T-helper 9 cell (primary cell): ENCODE measurements at places on chromosomes 2 and 18.
A peak's percentile ranks its signal among the peaks of the same experiment; 100 is the strongest.

DNA sequence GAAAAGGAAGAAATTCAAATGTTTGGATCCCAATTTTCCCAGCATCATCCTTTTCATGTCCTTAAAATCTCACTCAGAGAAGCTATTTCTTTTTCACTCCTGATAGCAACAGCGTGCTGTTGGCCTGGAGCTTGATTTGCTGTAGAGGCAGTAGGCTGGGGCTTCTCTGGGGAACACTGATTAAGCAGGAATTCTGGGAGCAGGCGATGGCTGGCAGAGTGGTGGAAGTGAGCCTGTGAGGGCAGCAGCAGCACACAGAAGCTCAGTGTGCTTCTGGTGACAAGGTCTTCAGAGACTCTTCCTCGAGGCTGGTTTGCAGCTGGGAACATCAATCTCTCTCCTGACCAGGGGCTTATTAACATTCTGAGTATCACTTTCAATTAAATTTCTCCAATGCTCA lies 284.6 kb downstream of the DPP10 start:
- no peak for DNase-seq

DNA sequence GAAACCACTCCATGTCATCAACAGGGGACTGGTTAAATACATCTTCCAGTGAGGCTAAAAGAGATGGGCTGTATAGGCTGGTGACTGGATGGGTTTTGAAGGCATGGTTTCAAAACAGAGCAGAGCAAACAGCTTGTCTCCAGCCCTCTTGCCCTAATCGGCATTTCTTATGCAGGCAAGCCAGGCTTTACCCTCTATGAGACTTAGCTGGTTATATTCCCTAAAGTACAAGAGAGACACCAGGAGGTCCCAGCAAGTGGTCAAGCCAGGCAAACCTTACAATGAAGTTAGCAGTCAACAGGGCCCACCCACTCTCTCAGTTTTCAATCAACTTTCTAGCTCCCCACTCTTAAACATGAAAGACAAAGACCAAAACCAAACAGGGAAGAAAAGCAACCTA lies 19.0 kb downstream of the OSBPL1A start:
- no peak for DNase-seq

DNA sequence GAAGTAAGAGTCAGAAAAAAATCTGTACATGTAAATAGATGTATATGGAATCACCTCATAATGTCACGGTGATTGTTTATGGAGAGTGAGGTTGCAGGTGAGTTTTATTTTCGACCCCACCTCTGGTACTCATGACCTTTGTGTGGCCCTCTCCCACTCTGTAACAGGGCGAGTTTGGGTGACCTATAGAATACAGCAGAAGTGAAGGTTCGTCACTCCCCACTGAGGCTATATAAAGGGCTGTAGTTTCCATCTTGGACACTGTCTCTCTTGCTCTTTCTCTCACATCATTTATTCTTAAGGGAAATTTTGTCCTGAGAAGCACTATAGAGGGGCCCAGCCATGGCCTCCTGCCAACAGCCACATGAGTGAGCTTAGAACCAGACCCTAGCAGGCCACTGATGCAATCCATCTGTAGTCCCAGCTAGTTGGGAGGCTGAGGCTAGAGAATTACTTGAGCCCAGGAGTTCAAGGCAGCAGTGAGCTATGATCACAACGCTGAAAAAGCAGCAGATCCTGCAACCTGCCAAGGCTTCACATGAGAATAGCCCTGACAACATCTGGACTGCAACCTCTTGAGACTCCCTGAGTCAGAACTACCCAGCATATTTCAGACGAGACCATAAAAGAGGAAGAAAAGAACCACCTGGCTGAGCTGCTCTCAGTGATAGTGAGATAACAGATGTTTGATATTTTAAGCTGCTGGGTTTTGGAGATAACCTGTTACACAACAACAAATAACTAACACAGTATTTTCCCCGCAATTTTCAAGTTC lies 74.3 kb upstream of the SLC1A4 start:
- no peak for DNase-seq

- no peak for DNase-seq
Measured at GRCh38 chr18:48534364-48534763, 4.5 kb upstream of the CTIF start.

- no peak for DNase-seq
Measured at GRCh38 chr2:41879235-41879916, 168.4 kb upstream of the PKDCC start.

DNA sequence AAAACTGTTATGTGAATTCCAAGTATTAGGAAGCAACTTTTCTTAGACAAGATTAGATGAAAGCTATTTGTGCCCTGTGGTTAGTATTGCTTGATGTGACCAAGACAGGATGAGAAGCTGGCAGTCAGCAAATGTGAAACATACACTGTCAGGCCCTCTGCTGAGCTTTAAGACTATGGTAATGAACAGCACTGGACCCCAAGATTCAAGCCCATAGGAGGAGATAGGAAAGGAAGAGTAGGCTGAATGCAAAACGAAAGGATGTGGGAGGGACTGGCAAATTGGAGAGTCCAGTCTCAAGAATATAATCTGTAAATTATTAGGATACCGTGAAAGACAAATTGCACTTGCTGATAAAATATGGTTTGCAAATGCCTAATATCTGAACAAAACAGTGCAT lies 16.4 kb downstream of the BZW1 start:
- DNase-seq, result no peak

DNA sequence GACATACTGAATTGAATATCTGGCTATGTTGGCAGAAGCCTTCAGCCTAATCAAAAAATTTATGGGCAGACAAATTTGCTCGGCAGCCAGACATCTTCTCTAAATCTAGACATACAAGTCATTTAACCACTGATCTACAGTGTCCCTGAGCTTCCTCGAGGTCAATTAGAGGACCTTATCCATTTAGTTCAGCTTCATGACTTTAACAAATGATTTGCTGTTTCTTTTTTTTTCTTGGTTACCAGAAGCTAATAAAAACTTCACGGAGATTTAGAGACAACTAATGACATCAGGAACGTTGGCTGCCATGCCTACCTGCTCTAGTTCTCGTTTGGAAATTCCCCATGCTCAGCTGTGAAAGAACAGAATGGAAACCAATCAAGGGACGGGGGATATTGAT lies 223.8 kb downstream of the BCL2 start:
- DNase-seq, result no peak

- peak; percentile 32 for DNase-seq
Measured at GRCh38 chr18:77899972-77900754, 650.5 kb downstream of the GALR1 start.

DNA sequence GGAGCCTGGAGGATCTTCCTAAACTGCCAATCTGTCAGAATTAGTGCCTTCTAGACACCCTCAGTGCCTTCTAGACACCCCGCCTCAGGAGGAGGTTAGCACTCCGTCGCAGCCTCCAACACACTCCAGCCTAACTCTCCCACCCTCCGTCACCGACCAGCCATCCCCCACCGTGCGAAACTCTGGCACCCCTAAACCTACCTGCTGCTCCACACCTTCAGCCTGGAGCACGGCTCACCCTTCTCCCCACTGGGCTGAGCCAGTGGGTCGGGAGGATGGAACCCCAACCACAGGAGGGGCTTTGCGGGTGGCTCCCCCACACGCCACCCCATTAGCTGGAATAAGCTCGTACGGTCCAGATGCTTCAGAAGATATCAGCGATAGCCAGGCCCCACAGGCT lies 468.9 kb upstream of the HS6ST1 start:
- DNase-seq, result no peak

DNA sequence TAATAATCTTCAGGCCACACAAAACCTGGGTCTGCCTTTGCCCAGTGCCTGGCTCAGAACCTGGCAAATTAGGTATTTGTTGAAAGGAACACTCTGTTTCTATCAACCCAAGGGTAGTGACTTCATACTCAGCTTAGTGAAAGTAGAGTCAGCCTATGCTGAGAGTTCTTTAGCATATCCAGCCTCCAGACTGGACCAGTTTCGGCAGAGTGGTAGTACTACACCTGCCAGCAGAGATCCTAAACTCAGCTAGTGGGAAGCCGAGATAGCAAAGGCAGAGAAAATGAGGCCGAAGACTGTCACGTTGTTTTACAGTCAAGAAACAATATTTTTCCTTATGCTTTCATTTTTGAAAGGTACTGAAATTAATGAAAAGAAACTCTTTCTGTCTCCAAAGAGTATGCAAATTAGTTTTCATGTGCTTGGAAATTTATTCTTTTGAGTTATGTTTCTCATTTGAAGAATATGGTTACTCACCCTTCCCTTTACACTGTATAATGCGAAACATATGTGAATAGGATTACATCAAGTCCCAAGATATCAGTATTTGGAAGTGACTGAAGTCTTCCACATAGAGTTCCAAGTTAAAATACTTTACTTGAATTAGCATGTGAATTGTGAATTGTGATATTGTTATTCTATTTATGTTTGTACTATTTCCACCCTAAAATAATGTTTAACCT lies 52.2 kb upstream of the UGP2 start:
- no peak for DNase-seq

- no peak for DNase-seq
Measured at GRCh38 chr18:32847691-32848090, 74.9 kb upstream of the KLHL14 start.

DNA sequence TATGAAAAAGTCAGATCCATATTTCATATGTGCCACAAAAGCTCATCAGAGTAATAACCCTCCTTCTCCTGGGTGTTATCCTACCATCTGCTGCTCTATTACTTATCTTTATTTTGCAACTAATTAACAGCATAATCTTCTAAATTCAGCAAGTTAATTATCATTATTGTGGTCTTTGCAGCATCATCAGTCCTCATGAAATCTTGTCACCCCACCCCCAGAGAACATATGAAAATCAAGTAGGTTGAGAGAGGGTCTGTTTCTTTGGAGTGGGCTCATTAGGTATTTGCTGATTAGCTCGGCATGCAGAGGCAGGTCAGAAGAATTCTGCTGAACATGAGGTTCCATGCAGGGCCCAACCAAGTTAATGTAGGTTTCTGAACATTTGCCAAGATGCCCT lies 64.8 kb downstream of the ATF2 start:
- no peak for DNase-seq

DNA sequence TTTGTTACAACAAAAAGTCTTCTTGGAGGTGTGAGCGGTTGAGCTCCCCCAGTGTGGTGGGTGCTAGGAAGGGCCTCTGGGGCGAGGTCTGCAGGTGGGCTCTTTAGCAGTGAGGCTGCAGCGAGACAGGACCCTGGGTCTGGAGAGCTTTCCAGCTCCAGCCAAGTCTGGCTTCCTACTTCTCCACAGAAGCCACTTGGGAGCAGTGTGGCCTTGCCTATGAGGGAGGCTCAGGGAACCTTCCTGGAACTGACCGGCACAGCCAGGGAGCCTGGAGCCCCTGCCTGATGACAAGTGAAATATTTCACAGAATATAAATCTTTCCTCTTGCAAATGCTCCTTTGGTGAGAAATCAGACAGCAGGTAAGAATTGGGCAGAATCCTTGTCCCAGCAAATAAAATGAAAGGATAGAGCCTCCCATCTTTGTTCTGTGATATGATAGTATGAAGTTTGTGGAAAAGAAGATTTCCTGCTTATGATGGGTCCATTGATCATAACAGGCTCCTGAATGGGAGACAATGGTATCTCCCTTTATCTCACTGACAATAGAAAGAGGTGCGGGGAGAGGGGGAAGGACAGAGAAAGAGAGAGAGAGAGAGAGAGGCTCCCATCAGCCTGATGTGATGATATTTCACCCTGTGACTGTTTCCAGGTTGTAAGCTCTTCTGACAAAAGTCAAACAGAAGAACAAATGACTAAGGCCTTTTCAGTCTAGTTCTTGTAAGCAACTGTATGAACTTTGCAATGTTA lies 289.8 kb upstream of the SPRED2 start:
- no peak for DNase-seq

DNA sequence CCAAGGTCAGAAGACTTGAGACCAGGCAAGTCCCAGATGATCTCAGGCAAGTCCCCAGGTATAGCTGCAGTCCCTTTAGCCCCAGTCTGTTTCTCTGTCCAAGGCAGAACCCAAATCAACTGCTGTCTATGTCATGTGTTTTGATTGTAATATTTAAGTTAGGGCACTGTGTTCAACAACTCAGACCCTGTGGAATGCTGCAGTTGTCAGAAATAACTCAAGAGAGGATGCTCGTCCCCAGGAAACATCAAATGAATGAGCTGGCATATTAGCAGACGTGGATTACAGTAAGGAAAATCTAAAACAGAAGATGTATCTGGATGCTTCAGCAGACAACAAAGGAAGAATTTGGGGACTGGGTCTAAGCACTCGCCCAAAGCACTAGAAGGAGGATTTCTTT lies 70.1 kb downstream of the BCL11A start:
- DNase-seq, result no peak

- no peak for DNase-seq
Measured at GRCh38 chr2:221649051-221649775, 77.1 kb upstream of the EPHA4 start.

DNA sequence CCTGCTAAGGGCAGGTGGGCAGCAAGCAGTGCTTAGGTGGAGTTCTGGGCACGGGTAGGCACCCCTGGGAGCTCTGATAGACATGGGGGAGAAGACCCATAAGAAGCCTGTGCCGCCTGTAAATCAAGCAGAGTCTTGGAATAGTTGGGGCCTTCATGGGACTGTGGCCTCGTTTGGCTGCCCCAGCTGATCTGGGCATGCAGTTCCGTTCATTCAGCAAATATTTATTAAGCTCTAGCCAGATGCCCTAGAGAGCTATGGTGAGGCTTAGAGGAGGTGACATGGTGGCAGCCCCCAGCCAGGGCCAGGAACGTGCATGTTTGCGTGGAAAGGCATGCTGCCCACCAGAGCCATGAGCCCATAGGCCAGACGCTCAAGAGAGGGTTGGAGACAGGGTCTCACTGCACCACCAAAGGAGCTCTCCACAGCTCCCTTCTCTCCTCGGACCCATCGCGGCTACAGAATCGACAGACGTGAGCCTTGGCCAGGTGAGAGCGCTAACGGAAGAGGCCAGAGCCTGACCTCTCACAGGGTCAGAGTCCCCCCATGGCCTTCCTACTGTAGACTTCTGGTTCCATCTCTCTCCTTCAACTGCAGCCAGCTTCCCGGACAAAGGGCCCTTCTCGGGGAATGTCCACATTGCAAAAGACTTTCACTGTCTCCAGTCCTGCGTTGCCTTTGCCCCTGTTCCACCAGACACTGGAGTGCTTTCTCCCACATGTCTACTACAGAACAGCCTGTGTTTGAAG lies 135.7 kb downstream of the INHBB start:
- no peak for DNase-seq

GRCh38 chr2:30705056-30705455 lies 102.2 kb downstream of the CAPN13 start:
- no peak for DNase-seq

DNA sequence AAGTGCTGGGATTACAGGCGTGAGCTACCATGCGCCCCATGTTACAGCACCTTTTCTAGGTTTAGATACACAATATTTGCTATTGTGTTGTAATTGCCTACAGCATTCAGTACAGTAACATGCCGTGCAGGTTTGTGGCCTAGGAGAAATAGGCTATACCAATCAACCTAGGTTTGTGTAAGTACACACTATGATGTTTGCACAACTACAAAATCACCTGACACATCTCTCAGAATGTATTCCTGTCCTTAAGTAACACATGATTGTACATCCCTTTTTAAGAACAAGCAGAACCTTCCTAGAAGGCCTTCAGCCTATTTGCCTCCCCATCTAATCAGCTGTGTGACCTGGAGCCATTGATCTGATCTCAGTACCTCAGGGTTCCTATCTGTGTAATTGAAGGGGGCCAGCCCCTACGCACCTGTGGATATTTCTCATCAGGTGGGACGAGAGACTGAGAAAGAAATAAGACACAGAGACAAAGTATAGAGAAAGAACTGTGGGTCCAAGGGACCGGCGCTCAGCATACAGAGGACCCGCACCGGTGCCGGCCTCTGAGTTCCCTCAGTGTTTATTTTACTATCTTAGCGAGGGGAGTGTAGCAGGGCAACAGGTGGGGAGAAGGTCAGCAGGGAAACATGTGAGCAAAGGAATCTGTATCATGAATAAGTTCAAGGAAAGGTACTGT lies 18.7 kb upstream of the TMBIM1 start:
- DNase-seq, result no peak

- no peak for DNase-seq
Measured at GRCh38 chr2:65608916-65609315, 176.5 kb upstream of the SPRED2 start.
